Stimulated activated CD4-positive, alpha-beta T cell treated with anti-CD3 and anti-CD28 coated beads, Interleukin-12 subunit alpha, Interleukin-12 subunit beta, amount 100 ng/mL, for 48 hours (primary cell): ENCODE measurements at places on chromosomes 3 and 15.

- no peak for DNase-seq
Measured at GRCh38 chr15:75069301-75069925, 46.0 kb downstream of the PPCDC start.

DNA sequence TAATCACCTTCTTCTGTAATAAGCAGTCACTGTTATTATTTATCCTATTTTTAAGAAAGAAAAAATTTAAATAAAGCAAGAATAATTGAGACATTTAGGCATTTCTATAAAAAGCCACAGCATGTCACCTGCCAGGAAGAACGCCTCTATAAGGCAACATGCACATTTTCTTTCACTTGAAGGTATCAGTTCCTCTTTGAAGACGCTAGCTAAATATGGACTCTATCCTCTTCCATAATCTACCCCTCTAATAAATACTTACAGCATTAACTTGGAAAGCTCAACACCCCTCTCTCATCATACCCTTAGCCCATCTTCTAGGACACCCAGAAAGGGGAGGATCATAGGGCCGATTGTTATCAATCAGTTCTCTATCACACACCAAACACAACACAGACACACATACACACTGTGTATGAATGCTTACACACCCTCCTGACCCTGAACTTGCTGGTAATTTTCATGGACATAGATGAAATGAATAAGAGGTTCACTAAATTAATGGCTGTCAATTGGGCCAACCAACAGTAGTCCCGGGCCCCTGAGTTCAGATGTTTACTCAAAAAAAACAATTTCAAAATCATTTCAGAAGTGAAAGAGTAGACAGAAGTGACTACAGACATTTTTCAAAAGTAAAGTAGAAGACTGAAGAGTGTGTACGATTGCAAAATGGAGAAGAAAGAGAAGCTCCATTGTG is 102.5 kb downstream of the ZMAT3 start:
- no peak for DNase-seq

- DNase-seq: no peak
Measured at GRCh38 chr15:51750792-51751696, at the start of gene TMOD2. Gene TMOD2 (plus strand): TSS chr15:51751597. CDS start chr15:51766442, 14,845 bp downstream.

GRCh38 chr15:57218826-57219576 is 157.3 kb upstream of the CGNL1 start:
- no peak for DNase-seq

- DNase-seq: no peak
Measured at GRCh38 chr15:74311734-74312444, 55.6 kb downstream of the CYP11A1 start.
